ENCODE measurements at places on chromosomes 11 and 22.

- peak; percentile 16 for DNase-seq
These were observed 7.8 kb upstream of the BCL9L start for GRCh38 chr11:118933486-118933885.

DNA sequence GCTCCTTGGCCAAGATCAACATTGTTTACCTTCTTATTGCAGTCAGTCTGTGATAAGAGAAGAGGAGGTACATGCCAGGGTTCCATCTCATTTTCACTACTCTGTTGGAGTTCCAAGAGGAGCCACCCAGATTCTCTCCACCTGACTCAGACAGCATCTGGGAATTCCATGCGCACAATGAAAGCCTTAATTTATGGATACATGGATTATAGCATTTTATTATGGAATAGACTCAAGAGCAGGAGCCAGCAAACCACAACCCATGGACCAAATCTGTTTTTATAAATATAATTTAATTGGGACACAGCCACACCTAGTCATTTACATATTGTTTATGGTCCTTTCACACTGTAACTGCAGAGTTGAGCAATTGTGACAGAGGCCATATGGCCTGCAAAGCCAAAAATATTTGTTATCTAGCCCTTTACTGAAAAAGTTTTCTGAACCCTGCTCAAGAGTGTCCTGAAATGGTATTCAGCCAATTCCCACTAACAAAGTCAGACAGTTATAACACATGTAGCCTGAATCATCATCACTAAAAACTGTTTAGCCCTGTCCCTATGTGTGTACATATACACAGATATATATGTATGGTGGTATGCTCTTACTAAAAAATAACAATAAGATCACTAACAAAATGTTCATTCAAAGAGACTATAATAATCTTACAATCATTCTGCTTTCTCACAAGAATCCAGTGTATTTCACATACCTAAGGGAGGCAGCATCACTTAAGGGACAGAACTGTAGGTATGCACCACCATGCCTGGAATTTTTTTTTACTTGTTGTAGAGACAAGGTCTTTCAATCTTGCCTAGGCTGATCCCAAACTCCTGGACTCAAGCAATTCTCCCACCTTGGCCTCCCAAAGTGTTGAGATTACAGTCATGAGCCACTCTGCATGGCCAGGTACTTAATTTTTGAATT, 104.5 kb upstream of the TEAD1 start:
- DNase-seq, result peak; percentile 77

DNA sequence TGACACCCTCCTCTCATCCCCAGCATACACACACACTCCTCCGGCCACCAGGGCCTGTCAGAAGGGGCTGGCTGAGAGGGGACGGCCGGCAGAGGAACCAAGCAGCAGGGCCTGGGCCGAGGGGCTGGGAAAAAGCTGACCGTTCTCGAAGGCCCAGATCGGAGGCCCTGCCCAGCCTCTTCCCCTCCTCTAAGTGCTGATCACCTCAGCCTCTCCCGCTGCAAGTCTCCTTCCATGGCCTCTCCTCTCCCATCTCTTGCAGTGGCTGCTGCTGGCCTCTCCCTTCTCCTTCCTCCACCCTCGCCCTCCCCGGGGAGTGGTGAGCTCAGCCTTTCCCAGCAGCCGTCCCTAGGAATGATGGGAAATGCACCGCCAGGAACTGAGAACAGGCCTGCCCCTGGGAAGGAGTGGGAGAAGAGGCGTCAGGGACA, 39.6 kb downstream of the ARRB1 start:
- DNase-seq, result peak; percentile 17

DNA sequence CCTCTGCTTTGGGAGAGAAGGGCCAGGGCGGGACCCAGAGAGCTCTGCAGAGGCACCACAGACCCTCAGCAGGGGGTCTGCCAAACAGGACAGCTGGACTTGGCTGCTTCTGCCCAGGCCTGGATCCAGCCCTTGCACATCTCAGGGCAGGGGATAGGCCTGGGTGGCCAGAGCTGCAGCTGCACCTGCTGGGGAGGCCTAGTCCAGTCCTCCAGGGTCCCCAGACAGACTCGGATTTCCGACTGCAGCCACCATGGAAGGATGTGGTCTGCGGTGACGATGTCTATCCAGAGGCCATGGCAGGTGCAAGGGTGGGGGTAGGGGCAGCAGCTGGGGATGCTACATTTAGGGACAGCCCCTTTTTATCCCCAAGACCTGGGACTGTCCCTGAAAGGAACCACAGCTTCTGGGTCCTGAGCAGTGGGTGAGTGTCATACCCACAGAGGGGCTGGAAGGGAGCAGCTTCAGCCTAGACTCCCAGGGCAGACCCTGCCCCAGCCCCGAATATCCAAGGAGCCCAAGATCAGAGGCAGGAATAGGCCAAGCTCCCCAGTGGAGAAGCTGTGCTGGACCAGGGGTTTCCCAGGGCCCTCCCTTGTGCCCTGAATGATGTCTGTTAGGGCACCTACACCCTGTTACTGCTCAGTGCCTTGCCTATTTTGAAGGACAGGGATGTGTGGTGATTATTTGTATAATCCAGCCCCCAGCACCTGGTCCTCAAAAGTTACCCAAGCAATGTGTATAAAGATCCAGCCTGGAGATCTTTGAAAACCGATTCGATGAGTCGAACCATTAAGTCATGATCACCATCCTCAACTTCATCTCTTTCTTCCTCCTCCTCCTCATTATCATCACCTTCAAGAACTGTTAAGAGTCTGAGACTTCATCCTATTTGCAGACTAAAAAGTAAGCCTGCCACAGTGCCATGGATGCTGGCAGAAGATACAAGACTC, 2.5 kb upstream of the IGLL5 start:
- DNase-seq, result no peak

DNA sequence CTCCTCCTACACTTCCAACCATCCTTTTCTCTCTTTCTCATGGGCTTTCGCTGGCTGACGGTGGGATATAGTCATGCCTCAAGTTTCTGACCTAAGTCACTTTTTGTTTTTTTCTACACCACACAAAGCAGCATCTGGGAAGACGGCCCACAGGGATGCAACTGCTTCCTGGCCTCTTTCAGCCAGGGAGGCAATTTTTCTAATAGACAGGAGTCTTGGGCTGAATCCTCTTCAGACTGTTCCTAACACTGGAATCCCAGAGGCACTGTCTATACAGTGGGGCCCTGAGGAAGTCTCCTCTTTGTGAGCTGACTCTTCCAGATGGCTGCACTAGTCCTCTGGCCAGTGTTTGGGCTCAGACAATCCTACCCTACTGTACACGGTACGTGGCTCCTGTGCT, 39.7 kb upstream of the OLFML1 start:
- no peak for DNase-seq

DNA sequence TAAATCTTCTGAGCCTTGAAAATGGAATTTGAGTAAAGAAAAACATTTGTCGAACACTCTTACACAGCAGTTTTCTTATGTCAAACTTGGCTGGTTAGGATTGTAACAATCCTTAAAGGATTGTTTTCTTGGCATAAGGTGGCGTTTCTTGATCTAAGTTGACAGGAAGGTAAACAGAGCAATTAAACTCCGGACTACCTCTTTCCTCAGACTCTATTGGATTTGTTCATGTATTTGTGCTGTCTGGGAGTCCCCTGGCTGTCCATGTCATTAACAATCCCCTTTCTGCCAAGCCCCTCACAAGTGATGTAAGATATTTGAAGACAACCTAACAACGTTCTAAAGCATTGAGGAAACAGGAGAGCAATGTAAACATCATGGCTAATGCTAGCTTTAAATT, 222.5 kb upstream of the SNX19 start:
- no peak for DNase-seq

GRCh38 chr11:4065601-4066377, 28.8 kb upstream of the RRM1 start:
- DNase-seq, result no peak

DNA sequence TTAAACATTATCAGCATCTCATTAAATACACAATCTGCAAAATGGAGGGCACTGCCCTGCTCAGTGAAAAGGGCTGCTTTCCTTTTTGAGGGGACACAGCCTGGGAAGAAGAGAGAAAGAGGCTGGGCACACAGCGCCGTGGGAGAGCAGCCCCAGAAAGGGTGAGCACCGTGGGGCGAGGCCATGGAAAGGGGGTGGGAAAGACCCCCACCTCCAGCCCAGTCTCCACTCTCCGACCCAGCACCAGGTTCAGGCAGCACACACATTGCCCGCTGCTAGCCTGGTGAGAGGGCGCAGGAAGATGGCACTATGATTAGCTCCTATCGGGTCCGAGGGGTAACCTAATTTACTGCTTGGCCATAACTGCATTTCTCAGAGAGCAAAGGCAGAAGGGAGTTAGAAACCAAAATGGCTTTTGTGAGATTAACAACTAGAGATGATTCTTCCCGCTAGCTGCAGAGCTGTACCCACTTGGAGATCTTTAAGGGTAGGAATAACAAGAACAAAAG, 104.0 kb upstream of the BID start:
- DNase-seq, result no peak

GRCh38 chr11:5227681-5228080, 810 bp upstream of the HBB start:
- no peak for DNase-seq

GRCh38 chr22:44049486-44050231, 25.6 kb downstream of the PARVB start:
- DNase-seq, result no peak

DNA sequence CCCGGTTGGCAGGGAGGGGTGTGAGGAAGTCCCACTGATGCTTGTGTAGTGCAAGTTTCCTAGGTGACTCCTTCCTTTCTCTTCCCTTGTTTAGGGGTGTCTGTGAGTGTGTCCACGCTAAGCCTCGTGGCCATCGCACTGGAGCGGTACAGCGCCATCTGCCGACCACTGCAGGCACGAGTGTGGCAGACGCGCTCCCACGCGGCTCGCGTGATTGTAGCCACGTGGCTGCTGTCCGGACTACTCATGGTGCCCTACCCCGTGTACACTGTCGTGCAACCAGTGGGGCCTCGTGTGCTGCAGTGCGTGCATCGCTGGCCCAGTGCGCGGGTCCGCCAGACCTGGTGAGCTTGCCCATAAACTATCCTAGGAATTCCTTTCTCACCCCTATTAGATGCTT, 10.4 kb downstream of the CCKBR start:
- DNase-seq, result no peak
